ENCODE measurements at places on chromosomes 12 and 14. TPM values are rescaled to one million over a fixed set of nuclear protein-coding genes. Genes with fewer than 3 reads are reported as not detected.

DNA sequence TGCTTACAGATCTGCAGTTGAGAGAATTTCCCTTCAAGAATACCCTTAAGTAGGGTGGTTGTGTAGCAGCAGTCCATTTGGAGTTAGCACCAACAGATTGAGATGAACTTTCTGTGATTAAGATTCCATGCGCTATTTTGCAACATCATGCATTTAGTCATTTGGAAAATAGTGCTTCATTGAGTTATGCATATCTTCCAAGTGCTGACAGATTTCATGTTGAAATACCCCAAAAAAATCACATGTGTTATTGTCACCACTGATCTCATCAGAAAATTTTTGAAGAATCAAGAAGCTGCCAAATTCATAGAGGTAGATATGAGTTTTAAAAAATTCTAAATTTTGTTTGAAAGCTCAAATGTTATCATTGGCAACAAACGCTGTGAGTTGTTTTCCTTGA, 35.5 kb upstream of the OSBPL8 start:
- no peak for DNase-seq

The CCDC197 gene
- not detected for polyA plus RNA-seq

The OR4E2 gene
- not detected for polyA plus RNA-seq

GRCh38 chr14:52003324-52003723, 14.0 kb downstream of the RTRAF start:
- DNase-seq: no peak

The CELA1 gene
- polyA plus RNA-seq: not detected

GRCh38 chr12:18242380-18243089, 18.8 kb upstream of the PIK3C2G start:
- no peak for DNase-seq

GRCh38 chr14:90263748-90264449, 7.5 kb downstream of the PSMC1 start:
- DNase-seq: no peak

- DNase-seq: no peak
These were observed 8.8 kb upstream of the A2M start for GRCh38 chr12:9124383-9125031.

DNA sequence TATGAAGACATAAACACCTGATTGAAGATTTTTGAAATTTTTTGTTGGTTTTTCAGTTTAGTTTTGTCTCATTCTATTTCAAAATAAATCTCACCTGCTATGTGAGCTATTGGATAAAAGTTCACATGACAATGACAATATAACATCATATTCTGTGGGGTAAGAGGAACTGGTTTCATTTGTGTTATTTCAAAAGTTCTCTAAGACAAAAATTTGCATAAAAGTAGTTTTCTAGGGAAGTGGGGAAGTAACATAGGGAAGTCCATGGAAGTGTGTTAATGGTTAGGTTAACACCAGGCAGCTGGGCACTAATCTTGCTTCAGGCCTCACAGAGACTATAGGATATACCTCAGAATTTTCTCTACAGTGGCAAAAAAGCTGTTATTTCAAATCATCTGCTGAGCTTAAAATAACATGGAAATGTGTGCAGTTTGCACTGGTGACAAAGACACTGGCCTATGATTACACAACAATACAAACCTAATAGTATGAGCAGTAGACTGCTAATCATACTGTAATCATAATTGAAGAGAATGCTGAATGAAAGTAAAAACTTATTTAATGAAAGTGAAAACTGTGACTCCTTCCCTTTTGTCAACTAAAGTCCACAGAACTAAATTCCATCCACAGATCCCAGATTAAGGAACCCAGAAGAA, 710.6 kb upstream of the TMEM132C start:
- no peak for DNase-seq

GRCh38 chr12:111942557-111942956, 70.4 kb downstream of the TMEM116 start:
- no peak for DNase-seq

GRCh38 chr12:71846322-71846940, 6.9 kb downstream of the TBC1D15 start:
- DNase-seq: no peak

DNA sequence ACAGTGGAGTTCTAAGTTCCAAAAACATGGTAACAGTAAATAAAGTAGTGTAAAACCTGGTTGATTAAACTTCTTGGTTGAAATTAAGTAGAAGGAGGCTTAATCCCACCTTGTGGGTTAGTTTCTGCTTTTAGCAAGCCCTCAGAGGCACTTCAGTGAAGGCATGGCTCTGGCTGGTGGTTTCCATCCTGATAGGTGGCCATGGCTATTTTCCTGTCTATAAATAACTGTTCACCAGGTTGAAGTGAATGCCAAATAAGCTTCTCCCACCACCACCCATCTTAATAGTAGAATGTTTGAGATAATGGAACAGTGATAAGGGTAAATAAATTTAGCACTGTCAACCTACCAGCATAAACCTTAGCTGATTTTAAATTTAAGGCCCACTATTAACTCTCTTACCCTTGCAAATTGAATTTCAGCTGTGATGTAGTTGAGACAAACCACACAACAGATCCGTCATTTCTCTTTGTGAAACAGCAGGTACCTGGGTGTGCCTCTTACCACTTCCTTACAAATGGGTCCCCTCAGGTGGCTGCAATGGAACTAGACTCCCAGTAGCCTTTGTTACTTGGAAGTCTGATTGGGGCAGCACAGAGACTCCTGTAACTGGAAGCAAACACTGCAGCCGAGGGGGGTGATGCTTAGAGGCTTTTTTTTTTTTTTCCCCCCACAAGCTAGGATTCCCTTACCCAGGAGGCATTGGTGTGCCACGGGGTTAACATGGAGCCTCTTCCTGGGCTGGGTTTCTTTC, 41.4 kb downstream of the DAAM1 start:
- DNase-seq: no peak

DNA sequence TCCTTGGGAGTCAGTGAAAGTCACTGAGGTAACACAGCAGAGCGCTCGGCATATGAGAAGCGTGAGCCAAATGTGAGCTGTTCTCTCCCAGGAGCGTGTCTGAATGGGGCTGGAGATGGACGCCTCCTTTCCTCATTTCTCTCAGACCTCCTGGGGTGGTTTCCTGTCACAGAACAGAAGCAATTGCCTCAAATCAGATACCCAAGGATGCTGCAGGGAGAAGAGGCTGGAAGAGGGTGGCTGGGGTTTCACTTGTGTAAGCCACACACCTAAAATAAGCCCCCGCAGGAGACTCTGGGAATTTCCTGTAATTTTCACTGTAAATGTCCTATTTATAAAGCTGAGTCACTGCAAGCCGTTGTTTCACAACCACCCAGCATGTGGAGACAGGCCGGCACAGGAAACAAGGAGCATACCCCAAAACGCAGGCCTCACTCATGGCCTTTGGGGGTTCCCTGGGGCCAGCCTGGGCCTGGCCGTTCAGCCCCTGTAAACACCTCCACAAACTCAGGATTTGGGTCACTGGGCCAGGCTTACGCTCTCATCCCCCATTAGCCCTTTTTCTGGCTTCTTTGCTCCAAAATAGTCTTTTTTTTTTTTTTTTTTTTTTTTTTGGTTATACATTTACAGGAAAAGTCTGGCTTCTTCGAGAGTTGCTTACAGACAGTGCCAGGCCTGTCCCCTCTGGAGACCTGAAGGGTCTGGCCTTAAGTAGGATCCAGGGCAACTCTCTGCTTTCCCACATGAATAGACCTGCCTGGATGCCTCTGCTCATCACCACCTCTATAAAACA, 55.3 kb downstream of the VCPKMT start:
- DNase-seq: no peak

The ACTR6 gene
- polyA plus RNA-seq: 9.5 TPM

The PLEK2 gene
- polyA plus RNA-seq: 11.0 TPM

The CCDC177 gene
- 0.08 TPM for polyA plus RNA-seq

The PPP1R36 gene
- polyA plus RNA-seq: not detected

GRCh38 chr12:116090516-116090915, 187.0 kb downstream of the MED13L start:
- DNase-seq: no peak

The TTC9 gene
- 0.31 TPM for polyA plus RNA-seq

DNA sequence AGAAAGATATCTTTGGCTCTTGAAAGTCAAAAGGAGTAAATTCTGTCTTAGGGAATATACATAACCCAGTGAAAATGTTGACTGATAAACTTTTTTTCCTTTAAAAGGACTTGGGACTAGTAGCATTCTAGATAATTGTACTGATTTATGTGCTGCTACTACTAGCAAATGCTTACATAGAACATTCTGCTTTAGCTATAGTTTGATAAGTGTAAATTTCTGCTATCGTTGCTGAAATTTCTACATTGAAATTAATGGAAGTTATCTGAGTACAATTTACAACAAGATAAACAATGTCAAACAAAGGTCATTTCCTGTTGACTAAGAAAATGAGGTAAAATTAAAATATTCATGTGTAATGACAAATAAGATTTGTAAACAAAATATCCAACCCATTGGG, 48.3 kb upstream of the CNTN1 start:
- DNase-seq: no peak

DNA sequence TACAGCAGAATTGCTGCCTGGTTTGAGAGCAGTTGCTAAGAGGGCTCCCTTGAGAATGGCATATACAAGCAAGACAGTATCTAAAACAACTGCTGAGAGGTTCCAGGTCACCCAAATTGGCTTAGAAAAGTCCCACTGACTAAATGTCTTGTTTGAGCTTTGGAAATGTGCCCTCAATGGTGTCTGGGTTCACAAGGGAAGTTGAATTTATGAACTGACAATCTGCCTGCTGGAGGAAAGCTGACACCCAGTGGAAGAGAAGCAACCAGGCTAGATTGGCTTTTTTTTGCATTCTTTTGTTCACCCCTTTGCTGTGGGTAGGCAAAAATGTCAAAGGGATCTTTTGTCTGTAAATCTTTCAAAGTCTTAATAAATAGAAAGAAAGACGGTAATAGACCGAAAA, 44.6 kb upstream of the NPFF start:
- no peak for DNase-seq

DNA sequence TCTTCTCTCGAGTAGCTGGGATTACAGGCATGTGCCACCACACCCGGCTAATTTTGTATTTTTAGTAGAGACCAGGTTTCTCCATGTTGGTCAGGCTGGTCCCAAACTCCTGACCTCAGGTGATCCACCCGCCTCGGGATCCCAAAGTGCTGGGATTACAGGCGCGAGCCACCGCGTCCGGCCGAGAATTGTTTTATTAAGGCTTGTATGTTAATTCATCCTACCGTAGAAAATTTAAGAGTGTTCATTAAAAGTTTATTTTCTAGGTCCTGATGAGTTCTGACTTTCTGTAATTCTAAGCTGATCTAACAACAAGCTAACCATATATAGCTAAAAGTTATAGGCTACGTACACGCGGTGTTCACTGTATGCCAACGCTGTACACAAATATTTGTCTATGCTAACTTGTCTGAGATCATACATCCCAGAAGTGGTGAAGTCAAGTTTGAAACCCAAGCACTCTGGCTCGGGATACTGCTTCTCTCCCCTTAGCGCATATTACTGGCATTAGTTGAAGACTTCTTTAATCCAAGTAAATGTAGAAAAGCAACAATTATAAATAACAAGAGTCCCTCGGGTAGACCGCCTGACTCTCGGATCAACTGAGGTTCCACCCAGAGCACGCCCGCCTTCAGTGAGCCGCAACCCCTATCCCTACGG, 570 bp upstream of the MRPS35 start:
- no peak for DNase-seq

The HOMEZ gene
- 2.8 TPM for polyA plus RNA-seq

The ZFC3H1 gene
- 3.4 TPM for polyA plus RNA-seq

- DNase-seq: no peak
These were observed 822.7 kb downstream of the LRFN5 start for GRCh38 chr14:42429401-42429800.

DNA sequence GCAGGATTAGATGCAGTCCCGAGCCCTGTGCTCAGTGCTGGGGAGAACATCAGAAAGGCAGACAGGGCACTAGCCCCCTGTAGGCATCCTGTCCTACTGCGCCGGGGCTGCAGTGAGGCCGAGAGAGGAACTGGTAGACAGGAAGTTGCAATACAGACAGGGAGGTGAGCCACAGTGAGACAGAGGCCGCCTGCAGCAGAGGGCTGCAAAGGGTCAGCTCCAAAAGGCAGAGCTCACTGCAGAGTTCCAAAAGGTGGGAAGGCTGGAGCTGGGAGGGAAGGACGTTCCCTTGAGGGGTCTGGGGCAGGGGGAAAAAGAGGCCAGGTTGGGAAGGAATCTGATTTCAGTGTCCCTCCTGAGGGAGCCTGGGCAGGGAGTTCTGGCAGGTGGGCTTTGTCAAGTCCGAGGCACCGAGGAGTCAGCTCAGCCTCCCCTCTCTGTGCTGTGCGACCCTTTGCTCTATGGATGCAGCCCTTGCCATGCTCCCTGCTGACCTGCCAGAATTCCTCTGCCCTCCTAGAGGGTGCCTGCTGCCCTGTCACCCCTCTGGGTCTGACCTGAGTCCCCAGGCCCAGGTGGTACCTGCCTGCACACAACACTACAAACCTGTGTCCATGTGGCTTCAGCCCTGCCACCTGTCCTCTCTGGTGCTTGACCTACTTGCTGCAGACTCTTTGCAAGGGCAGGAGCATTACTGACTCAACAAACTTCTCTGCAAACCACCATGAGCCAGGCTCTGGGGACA, 63.5 kb downstream of the PRMT8 start:
- no peak for DNase-seq

The USP44 gene
- polyA plus RNA-seq: 0.14 TPM

- no peak for DNase-seq
These were observed 1287.1 kb downstream of the TMEM121 start for GRCh38 chr14:106813477-106813823.

DNA sequence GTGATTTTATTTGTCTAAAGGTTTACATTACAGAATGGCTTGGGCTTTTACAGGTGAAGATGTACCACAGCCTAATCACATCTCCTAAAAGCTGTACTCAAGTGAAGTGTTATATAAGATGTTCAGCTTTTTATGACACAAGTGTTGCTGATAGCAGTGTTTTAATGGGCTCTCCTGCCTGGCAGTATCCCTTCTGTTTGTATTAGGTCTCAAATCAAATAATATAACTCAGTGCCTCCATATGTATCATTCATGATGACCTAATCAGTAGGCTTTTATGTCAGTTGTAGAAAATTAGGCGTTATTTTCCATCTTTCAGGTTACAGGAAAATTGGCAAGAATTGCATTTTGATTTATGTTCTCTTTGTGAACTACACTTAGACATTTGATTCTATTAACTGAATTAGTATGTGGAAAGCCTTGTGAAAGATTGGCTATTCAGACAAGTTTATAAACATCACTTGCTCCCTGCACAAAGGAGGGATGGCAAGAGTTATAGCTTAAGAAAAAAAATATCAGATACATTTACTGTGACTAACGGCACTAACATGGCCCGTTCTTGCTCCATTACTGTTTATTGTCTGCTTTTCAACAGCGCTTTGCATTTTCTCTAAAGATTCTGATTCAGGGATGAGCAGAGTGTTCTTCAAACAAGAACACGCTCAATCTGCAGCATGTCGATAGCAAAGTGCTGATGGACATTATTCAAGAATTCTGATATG, 143.7 kb upstream of the DIO2 start:
- DNase-seq: no peak

The HVCN1 gene
- 2.3 TPM for polyA plus RNA-seq

Measured in liver (tissue), 10 donors.